ENCODE measurements at places on chromosomes 1 and 21.

DNA sequence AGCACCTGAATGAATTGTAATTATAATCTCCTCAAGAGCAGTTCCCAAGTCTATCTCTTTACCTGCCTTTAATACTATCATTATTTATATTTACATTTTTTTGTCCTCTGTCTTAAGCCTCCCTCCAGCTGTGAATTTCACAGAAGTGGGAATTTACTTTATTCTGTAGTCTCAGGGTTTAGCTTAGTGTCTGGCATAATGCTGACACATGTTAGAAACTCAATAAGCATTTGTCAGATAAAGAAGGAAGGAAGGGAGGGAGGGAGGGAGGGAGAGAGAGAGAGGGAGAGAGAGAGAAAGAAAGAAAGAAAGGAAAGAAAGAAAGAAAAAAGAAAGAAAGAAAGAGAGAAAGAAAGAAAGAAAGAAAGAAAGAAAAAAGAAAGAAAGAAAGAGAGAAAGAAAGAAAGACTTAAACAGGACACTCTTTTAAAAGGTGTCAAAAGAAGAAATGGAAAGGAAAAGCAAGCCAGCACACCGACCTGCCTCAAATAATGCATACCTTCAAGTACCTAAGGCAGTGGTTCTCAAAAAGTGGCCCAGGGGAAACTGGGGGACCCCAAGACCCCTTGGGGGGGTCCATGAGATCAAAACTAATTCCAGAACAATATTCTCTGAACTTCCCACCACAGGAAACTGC is 1.8 kb upstream of the PGLYRP4 start:
- DNase-seq = no peak

DNA sequence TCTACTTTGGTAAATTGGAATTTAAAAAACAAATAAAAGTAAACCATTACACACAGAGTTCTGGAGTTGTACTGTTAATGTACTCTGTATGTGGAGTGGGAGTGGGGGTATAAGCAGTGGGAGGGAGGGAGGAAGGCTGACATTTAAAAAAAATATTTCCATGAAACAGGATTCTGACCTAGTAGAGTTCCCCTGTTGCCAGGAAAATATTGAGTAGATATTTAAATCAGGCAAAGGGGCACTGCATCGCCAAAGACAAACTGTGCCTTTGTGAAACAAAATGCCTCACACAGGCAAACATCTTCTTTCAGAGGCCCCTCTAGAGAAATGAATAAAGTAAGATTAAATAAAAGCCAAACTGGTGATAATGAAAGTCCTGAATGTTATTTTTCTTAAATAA is 87.8 kb downstream of the ERG start:
- no peak for DNase-seq

- DNase-seq = no peak
Observed at GRCh38 chr1:188930382-188930781, 1547.3 kb downstream of the BRINP3 start.

DNA sequence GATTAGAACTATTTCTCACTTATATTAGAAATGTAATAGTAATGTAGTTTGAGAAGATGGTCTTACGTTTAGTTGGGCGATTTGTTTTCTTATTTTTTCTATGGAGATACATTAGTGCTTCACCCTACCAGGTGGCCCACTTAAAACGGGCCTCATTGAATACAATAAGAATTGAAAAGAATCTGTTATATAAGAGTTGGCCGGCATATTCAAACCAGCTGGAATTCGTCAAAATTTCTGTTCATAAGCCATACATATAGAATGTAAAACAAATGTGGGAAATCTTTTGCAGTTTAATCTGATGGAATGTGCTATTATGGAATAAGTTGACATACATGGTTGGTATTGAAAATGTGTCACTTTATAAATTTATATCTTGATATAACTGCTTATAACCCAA is 96.4 kb upstream of the C1orf105 start:
- no peak for DNase-seq

DNA sequence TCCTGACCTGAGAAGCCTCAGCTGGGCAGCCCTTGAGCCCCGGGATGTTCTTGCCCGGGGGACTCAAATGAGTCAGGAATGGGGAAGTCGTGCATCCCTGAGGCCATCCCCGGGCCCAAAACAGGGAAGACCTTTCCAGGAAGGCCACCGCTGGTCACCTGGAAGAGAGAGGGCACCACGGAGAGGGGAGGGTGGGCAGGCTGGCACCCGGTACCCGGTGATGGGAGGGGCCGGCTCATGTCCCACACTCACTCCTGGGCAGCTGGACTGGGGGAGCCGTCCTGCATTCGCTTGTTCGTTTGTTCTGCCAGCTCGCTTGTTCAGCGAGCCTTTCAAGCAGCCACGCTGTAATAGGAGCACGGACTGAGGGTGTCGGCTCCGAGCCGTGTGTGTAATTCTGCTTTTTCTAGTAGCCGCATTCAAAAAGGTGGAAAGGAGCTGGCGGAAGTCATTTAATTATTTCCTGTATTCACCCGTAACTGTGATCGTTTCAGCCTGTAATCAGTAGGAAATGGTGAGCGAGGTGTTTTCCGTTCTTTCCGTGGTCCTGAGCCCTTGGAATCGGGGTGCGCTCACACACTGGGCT is 48.4 kb upstream of the CCDC27 start:
- DNase-seq = no peak

DNA sequence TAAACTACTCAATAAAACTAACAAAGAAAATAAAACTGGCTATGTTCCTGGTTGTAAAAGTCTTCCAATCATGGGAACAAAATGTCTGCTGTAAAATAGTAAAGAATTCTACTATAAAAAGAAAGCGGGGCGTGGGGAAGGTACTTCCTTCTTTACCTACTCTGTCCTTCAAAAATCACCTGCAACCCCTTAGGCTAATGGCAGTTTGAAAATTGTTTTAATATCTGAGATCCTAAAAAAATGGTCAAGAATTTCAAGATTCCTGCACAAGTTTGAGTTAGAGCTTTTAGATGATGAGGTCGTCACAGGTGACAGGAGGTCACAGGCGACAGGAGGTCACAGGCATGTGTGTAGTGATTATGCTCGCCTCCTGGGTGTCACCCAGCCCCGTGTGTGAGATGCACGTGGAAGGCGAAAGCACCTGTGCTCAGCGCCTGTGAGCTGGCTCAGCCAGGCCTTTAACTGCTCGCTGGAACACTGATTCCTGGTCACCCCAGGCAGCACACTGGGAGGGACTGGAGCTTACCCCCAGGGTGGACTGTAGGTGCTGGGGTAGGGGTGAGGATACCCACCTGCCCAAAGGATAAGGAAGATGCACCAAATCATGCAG is 18.6 kb upstream of the TMPRSS2 start:
- no peak for DNase-seq

DNA sequence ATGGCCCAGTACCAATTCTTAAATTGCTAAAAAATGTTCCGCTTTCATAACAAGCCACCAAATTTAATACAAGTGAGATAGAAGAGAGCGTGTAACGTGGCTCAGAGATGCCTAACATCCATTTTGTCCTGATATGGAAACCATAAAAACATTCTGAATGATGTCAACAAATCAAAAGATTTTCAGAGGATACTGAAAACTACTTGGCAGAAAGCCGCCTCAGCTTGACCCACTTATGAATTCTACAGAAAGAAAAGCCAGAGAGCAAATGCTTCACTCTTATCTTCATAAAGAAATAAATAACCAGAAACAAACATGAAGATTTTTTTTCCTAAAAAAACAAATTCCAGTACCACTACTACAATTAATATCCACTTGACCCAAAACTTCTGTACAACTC is 41.2 kb downstream of the OMA1 start:
- no peak for DNase-seq

DNA sequence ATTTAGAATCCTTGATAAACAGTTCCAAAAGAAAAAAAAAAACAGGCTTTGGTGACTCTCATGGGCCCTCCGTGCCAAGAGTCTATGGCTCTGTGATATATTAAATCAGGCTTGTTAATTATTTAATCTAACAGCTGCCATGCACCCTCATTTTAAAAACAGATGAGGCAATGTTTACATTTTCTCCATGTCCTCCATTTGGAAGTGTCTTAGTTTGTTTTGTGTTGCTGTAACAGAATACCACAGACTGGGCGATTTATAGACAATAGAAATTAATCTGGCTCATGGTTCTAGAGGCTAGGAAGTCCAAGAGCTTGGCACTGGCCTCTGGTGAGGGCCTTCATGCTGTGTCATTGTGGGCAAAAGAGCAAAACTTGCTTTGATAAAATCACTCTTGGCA is 58.0 kb downstream of the B3GALT5 start:
- no peak for DNase-seq

- no peak for DNase-seq
Observed at GRCh38 chr21:45199201-45199600, 88.5 kb downstream of the POFUT2 start.

GRCh38 chr1:3558036-3558726 is 53.1 kb downstream of the MEGF6 start:
- DNase-seq = no peak

DNA sequence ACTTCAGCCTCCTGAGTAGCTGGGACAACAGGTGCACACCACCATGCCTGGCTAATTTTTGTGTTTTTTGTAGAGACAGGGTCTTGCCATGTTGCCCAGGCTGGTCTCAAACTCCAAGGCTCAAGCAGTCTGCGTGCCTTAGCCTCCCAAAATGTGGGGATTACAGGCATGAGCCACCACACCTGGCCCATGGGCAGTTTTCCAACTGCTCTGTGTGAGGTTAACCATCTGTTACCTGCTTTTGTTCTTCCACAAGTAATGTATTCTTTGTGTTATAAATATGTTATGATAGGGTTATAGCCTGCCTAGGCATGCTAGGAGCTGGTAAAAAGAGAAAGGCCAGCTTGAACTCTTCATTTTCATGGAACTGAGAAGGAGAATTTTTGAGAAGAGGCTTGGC is 30.7 kb downstream of the TUFT1 start:
- no peak for DNase-seq

DNA sequence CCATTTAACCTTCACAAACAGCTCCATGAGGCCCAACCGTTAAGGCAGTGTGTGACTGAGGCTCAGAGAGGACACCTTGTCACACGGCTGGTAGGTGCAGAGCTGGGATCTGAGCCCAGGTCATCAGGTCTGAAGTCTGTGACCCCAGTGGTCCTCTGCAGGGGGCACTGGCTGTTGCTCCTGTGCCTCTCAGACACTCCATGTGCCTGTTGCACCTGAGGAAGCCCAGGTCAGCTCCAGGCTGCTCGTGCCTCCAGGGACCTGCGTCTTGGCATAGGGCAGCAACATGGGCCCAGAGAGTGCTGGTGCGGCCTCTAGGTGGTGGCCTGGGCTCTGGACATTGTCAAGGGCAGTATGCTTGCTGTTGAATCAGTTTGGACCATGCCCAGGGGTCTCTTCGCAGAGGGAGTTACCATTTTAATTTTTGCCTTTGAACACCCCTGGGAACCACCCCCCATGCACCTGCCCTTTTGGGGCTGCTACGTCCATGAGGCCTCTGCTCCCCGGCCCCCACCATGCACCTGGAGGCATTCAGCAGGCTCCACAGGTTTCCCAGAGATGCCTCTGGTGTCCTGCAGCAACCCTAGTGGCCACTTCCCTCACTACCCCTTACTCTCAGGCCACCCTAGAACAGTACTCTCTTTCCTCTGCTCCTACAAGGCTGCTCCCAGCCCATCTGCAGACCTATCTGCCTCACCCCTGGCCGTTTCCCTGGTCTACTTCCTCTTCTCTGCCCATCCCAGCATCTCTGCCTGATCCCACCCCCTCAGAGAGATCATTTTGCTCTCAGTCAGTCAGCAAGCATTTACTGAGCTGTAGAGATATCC is 25.2 kb upstream of the EPS8L3 start:
- no peak for DNase-seq

GRCh38 chr1:18166341-18166740 is 58.7 kb downstream of the IGSF21 start:
- no peak for DNase-seq

GRCh38 chr21:46627726-46628125 is 7.7 kb upstream of the PRMT2 start:
- DNase-seq = no peak

GRCh38 chr1:192639607-192640368 is 3.8 kb downstream of the RGS13 start:
- no peak for DNase-seq

GRCh38 chr1:208071435-208072031 is 160.6 kb upstream of the CD34 start:
- no peak for DNase-seq

GRCh38 chr1:96995351-96995750 is 273.8 kb downstream of the PTBP2 start:
- no peak for DNase-seq

DNA sequence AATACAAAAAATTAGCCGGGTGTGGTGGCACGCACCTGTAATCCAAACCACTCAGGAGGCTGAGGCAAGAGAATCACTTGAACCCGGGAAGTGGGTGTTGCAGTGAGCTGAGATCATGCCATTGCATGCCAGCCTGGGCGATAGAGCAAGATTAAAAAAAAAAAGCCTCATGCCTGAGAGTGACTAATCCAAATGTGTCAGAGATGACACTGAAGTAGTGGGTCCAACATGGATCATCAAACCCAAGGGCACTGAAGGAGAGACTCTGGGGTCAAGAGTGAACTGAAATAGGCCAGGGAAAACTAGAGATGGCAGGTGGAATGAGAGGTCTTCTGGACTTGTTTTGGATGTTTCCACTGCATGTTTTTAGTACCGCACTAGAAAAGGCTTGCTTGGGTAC is 10.2 kb upstream of the CACHD1 start:
- no peak for DNase-seq

DNA sequence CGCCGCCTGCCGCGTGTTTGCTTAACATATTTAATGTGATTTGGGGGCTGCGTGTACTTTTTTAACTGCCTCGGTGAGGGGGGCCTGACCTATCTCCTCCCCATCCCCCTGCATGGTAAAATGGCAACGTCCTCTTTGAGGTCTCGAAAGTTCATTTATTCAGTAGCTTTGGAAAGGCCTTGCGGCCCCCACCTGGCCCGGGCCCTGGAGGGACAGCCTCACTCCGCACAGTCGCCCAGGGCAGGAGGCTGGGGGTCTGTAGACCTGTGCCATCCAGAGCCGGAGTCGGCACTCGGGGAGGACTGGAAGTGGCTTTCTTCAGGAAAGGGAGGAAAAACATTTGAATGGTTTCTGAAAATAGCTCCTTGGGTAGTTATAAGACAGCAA is 38.0 kb upstream of the ACTRT2 start:
- no peak for DNase-seq

- no peak for DNase-seq
Observed at GRCh38 chr1:151984313-151984956, 9.2 kb downstream of the S100A10 start.

DNA sequence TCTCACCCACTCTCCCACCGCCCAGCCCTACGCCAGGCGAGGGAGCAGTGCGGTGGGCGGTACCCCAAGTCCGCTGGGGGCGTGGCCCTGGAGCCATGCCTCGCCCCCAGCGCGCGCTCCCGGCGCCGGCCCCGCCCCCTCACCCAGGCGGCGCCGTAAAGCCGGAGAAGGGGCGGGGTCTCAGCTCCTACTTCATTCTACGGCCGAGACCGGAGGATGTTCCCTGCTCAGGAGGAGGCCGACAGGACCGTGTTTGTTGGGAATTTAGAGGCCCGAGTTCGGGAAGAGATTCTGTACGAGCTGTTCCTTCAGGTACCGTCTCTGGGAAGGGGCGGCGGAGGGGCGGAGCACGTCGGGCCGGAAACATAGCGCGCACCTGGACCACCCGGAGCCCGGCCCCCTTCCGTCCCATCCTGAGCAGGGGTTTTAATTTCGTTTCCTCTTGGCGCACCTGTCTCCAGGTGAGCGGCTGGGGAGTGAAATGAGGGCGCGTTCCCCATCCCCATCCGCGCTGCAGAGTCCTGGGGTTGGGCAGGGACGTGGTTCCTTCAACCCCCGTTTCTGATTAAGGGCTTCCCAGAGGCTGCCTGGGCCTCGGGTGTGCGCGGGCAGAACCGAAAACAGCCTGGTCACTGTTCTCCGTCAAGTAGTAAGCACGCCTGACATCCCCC is at the start of gene RBM11:
RBM11 (plus strand) TSS at position 187 of the 671 bp plus-strand sequence; CDS start at position 217, 30 bp downstream.
- peak; percentile 45 for DNase-seq

All from effector memory CD4-positive, alpha-beta T cell (primary cell).